RPMI7951 (cell line): ENCODE measurements at places on chromosomes 11 and 22. TPM values are rescaled to one million over a fixed set of nuclear protein-coding genes. Genes with fewer than 3 reads are reported as not detected.

CAT gene
- total RNA-seq: 108 and 121 TPM in 2 replicates

LDHAL6A gene
- not detected in 2 replicates for total RNA-seq

NLRP14 gene
- 0.12 TPM in 1 of 2 replicates, not detected in the other for total RNA-seq

RAC2 gene
- total RNA-seq: 138 and 151 TPM in 2 replicates

KCNJ11 gene
- total RNA-seq: not detected in 2 replicates

ADM gene
- total RNA-seq: 102 and 123 TPM in 2 replicates

CHRNA10 gene
- 0.20 and 0.36 TPM in 2 replicates for total RNA-seq

KCNE3 gene
- total RNA-seq: 1.3 and 1.9 TPM in 2 replicates

OR6Q1 gene
- total RNA-seq: not detected in 2 replicates

CDC42BPG gene
- 0.20 TPM in 1 of 2 replicates, not detected in the other for total RNA-seq

BCO2 gene
- 0.10 and 0.24 TPM in 2 replicates for total RNA-seq

CYP2D6 gene
- not detected in 2 replicates for total RNA-seq

CEND1 gene
- 0.12 TPM in 1 of 2 replicates, not detected in the other for total RNA-seq

SLC22A12 gene
- not detected in 2 replicates for total RNA-seq

CELF1 gene
- 45.6 and 52.5 TPM in 2 replicates for total RNA-seq

TMEM135 gene
- 12.2 and 16.6 TPM in 2 replicates for total RNA-seq

GCAT gene
- 15.1 and 24.4 TPM in 2 replicates for total RNA-seq

ANKK1 gene
- total RNA-seq: 0.20 and 0.24 TPM in 2 replicates

MMP20 gene
- not detected in 2 replicates for total RNA-seq

ATG13 gene
- total RNA-seq: 32.5 and 43.3 TPM in 2 replicates

MS4A6A gene
- total RNA-seq: not detected in 2 replicates

MOV10L1 gene
- 0.29 TPM in 1 of 2 replicates, not detected in the other for total RNA-seq

ACRV1 gene
- total RNA-seq: 0.59 TPM in 1 of 2 replicates, not detected in the other

SMIM35 gene
- total RNA-seq: not detected in 2 replicates

H19 gene
- 0.72 and 1.9 TPM in 2 replicates for total RNA-seq

CHST1 gene
- 0.20 and 0.36 TPM in 2 replicates for total RNA-seq

OR51B4 gene
- total RNA-seq: not detected in 2 replicates

GPHA2 gene
- total RNA-seq: not detected in 2 replicates

ELMOD1 gene
- total RNA-seq: 0.12 and 0.20 TPM in 2 replicates

GPR83 gene
- total RNA-seq: not detected in 2 replicates

FAM180B gene
- total RNA-seq: not detected in 2 replicates

CBX7 gene
- 1.4 and 1.6 TPM in 2 replicates for total RNA-seq

MRGPRX4 gene
- total RNA-seq: not detected in 2 replicates

CALCA gene
- total RNA-seq: not detected in 2 replicates

RFPL1 gene
- total RNA-seq: not detected in 2 replicates

ZDHHC13 gene
- 16.7 and 20.1 TPM in 2 replicates for total RNA-seq

RAB38 gene
- total RNA-seq: 13.5 and 17.1 TPM in 2 replicates

SLC5A4 gene
- not detected in 2 replicates for total RNA-seq

SCGB1A1 gene
- total RNA-seq: not detected in 2 replicates

PRR33 gene
- total RNA-seq: not detected in 2 replicates

LRRC4C gene
- not detected in 2 replicates for total RNA-seq

FOXR1 gene
- total RNA-seq: not detected in 2 replicates

RELT gene
- 4.2 and 5.1 TPM in 2 replicates for total RNA-seq

PAX6 gene
- 22.3 and 29.2 TPM in 2 replicates for total RNA-seq

GUCY1A2 gene
- 0.10 and 0.24 TPM in 2 replicates for total RNA-seq

CNIH2 gene
- total RNA-seq: 6.0 and 9.3 TPM in 2 replicates

OR10D3 gene
- not detected in 2 replicates for total RNA-seq

CRYBA4 gene
- total RNA-seq: not detected in 2 replicates

CARD10 gene
- 3.5 and 3.6 TPM in 2 replicates for total RNA-seq

ACTN3 gene
- under 0.01 TPM in 1 of 2 replicates, not detected in the other for total RNA-seq
